Activated T-cell treated with anti-CD3 and anti-CD28 coated beads for 1 hour (primary cell): ENCODE measurements at places on chromosomes 4 and X.

DNA sequence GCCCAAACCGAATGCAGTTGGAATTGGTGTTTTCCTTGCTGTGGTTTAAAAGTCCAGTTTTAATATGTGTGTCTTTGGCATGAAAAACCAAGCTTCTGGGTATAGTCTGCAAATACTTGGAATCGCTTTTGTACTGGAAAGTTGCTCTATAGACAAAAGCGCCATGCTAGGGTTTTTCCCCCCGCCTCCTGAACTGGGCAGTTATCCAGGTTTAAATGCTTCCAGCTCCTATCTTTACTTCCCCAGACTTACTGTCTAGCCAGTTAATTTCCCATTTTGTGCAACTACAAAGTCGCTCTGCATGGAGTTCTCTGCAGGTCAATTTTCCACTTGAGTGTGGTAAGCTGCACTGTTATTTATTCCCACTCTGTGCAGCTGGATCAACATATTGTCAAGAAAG lies 2.7 kb downstream of the RASL11B start:
- no peak for DNase-seq

DNA sequence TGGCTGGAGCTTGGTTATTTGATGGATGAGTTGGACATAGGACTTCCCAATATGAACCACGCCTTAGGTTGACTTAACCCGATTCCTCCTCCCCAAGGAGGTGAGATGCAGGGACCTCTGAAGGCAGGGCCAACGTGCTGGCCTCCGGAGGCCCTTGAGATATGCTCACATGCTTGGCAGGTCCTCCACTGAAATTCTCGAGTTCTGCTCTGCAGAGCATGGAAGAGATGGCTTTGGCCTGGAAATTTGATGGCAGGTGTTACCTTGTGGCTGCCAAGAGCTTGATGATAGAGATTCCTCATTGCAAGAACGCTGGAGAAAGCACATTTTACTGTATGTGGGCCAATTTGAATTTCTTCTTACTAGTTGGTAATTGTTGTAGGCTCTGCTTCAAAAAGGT lies 117.4 kb upstream of the LIMCH1 start:
- DNase-seq: no peak

- DNase-seq: no peak
These were observed 96.2 kb upstream of the PABPC4L start for GRCh38 chr4:134297765-134298164.

DNA sequence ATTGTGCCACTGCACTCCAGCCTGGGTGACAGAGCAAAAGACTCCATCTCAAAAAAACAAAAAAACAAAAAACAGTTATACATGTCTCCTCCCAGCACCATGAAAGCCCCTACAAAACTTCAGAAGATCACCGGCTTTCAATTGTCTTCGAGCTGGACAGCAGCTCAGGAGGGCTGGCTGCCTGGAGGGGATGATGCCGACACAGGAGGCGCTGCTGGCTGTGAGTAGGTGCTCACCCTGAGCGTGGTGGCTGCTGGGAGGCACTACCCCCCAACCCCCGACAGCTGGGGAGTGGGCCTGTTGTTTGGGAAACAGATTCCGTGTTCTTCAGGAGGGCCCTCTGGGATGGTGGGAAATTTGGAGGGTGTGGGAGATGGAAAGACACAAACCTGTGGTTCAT lies 6.9 kb upstream of the ELF4 start:
- DNase-seq: no peak

- no peak for DNase-seq
These were observed 909 bp downstream of the RTL5 start for GRCh38 chrX:72130762-72131250.

GRCh38 chr4:84699001-84699671 lies 116.2 kb downstream of the CDS1 start:
- DNase-seq: no peak

DNA sequence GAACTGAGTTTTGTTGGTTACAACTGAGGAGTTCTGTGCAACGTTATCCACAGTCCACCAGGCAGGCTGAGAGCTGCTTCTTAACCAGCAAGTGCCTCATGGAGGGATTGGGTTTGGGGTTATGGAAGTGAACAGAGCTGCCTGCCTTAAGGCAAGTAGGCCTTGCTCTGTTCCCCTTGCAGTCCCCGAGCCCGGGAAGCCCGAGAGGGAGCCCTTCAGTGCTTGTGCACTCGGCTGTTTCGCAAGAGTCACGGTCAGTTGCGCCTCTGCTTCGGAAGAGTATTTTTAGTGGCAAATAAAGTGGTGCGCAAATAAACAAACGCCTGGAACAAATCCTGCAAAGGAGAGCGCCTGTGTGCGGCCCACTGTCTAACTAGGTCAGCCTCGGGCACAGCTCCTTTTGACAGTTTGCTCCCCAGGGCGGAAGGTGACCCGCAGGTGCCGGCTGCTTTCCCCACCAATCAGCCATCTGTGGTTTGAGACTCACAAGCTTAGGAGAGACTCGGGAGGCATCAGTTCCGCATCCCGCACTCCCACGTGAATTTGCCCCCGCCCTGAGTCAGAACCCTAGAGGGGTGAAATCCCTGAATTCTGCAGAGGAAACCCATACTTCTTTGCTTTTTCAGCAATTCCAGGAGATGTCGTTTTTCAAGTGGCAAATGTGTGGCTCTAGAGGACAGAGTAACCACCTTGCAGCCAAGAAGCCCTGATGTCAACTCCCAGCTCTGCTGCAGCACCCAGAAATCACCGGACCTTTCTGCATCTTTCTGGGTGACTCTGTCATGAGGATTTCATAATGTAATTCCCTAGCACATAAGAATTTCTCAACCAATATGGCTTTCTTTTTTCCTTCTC lies 56.8 kb downstream of the LGI2 start:
- no peak for DNase-seq

DNA sequence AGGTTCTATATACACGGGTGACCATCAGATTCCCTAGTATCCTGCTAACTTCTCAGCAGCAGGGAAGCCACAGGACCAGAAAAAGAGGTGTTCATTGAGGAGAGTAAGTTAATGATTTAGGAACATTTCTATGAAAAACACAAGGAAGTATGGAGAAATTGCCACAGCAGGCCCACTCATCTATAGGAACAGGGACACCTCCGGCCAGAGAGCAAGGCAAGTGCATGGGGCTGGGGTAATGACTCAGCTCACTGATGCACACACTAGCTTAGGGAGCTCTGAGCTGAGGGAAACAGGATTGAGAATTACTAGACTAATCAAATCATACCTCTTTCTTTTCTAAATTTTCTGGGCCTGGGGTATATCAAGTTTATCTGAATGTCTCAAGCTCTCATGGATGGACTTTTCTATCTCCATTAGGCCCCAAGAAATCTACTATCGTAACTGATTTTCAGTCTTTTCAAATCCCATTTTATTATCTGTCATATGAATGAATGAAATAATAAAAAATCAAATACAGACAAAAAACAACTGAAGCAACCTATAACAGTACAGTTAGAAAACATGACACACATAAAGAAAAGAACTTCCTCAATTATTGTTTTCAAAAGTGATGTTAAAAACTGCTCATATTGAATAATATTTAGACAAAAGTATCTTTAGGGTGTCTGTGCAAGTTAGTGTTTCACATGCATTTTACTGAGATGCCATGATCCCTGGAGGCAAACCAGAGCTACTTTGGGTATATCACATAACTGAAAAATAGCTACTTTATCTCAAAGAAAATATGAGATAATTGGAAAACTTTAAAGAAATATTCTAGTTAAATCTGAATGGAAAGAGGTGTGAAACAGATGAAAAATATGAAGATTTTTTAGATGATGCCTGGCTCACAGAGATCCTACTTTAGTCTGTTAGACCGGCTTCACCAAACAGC lies 89.8 kb downstream of the FBXO8 start:
- DNase-seq: no peak

DNA sequence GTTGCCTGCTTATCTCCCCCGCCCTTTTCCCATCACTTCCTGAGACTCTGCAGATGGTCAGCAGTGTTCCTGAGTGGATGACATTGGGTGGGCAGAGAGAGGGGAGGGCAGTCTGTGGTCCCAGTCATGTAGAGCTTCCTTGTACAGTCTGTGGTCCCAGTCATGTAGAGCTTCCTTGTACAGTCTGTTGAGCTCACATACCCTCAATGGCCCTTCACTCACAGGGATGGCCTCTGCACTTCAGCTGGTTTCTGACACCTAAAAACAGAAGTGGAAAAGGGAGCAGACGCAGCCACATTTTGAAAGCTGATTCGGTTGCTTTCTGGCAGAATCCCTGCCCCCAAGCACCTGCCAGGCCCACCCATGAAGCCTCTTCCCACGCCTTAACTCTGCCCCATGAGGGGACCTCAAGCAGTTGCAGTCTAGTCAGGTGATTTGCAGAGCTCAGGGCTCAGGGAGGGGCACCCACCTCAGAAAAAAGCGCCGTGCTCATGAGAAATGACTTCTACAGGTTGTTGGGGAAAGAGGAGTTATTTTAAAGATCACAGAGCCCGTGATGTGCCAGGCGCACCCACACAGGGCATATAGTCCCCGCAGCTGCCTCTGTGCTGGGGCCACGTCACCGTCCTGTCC lies 3.6 kb upstream of the TMEM271 start:
- DNase-seq: no peak

GRCh38 chr4:121096629-121097028 lies 24.3 kb upstream of the NDNF start:
- DNase-seq: no peak

DNA sequence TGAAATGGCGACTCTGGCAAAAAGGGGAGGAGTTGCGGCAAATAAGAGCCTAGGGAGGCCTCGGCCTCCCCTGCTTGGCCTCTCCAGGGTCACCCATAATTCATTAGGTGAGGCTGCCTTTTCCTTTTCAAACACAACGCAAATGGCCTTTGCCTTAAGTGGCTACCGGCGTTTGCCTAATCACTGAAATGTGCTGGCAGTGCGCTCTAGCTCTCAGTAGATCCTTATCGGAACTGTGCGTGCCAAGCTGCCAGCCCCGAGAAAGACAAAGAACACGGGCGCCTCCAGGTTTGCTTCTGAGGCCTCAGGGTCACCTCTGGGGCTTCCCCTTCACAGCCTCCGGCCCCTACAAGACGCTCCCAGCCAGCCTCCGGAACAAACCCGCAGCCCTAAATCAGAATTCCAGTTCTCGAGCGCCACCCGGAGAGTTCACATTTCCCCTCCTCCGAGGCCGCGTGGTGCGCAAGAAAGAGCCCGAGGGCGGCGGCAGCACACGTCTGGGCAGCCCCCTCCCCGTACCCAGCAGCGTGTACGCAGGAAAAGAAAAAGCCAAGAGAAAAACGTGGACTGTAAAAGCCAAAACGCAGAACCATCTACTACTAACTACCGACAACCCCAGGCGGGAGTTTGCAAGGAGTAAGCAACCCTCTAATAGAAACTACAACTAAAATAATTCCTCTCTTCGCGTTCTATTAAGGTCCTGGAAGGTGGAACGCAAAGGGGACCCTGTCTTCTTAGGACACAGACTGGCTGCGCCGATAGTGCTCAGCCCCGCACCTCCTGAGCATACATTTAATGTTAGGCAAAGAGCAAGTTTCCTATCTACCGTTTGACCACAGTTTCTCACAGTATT lies 76.5 kb upstream of the BCOR start:
- DNase-seq: peak; percentile 33

DNA sequence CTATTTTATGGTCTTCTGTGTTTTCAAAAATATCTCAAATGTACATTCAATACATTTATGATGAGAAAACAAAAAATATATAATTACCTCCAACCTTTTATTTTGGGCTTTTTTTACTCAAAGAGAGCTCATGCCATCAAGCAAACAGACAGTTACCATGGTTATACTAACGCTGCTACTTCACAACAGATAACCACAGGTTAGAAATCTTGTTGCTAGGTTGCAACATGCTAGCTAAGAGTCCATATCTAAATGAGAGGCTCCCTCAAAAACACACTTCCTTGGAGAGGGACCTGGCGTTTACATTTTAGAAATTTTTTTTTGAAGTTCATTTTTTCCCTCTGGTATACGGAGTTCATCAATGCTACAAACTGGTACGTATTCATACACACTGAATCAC lies 44.3 kb downstream of the TBC1D9 start:
- no peak for DNase-seq

GRCh38 chr4:11894221-11894620 lies 465.5 kb upstream of the HS3ST1 start:
- DNase-seq: no peak

GRCh38 chrX:334971-335757 lies 16.6 kb upstream of the GTPBP6 start:
- DNase-seq: no peak

DNA sequence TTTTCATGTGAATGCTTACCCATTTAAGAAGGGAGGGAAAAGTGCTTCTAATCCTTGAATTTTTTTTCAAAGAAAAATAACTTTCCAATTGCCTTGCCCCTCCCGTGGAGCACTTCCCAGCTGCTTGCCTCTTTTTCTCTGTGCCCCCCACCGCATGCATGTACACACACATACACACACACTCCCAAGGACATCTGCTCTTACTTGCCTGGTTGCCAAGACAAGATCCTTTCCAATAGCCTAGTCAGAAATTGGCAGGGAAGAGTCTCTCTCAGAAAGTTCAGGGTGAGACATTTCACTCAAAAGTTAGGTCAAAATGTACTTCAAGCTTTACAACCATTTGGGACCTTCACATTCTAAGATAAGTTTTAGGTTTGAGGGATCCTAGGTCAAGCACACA lies 10.9 kb downstream of the HHIP start:
- no peak for DNase-seq

GRCh38 chrX:15128861-15129260 lies 141.0 kb downstream of the ASB9 start:
- DNase-seq: no peak

DNA sequence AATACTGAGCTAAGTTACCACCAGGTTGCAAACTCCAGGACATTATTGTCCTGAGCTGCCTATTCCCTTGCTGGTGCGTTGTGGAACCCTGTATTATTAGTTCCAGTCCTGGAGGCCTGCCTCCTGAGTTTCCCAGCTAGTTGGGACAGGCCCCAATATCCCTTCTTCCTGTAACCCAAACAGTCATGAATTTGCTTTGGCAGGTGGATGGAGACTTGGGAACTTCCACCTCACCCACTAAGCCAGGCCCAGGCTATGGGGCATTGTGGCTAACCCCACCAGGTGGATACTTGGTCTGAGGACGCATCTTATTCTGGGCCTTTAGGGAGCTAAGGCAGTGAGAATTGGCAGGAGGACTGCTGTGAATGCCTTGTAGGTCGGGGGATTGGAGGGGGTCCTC lies 5.0 kb downstream of the RBM3 start:
- no peak for DNase-seq

DNA sequence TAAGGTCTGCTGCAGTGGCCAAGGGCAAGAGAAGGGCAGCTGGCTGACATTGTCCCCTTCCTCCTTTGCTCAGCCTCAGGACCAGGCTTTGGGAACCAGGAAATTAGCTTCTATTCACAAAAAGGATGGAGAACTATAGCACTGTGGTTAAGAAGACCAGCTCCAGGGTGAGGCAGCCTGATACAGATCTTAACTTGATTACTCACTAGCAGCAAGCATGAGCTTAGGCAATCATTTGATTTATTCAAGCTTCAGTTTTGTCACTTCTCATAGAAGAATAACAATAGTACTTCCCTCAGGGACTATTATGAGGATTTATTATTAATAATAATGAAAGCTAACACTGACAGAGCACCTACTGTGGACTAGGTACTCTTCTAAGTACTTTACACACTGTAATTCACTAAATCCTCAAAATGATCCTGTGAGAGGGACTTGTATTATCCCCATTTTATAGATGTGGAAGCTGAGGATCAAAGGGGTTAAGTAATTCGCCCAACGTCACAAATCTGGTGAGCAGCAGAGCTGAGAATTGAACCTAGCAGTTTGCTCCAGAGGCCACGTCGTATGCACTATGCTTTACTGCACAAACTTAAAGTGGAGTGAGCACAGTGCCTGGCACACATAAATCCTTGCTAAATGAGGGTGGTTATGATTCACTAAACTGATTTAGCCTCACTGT lies 130.4 kb upstream of the PAK3 start:
- DNase-seq: no peak

- no peak for DNase-seq
These were observed 69.9 kb downstream of the TEX13A start for GRCh38 chrX:105150557-105150956.
